ENCODE measurements at places on chromosomes 12 and 14.

- DNase-seq = peak; percentile 50
Observed at GRCh38 chr14:66746316-66747006, 238.5 kb downstream of the GPHN start.

DNA sequence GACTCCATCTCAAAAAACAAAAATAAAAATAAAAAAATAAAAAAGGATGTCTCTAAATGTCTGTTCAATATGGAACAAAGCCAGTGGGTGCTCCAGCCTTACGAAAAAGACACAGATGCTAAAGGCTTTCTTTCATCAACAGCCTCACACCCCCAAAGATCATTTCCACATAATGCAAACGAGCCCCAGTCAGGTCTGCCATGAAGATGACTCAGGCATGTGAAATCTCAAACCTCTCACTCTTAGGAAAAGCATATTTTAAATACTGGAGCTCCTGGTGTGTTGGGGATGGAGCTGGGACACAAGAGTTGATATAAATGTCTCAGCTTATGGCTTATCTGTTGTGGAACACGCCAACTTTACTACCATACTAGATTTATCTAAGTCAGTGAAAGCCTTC lies 49.9 kb upstream of the PLXNC1 start:
- DNase-seq = peak; percentile 89

- no peak for DNase-seq
Observed at GRCh38 chr12:14284184-14284722, 81.2 kb upstream of the ATF7IP start.

DNA sequence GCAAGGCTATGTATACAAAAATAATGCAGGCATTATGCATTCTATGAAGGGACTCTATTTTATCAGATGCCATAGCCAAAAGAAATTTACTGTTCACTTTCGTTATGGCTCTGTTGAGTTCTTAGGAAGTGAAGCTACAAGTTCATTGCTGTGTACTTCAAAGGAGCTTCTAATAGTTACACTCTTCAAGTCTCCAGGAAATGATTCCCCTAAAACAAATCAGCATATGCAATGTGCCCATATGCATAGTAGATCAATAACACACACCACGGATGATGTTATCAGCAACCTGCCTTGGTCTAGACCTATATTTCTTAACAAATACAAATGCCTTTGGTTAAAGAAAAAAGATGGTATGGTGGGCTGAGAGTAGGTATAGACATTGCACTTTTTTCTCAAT lies 83.4 kb downstream of the AKAP6 start:
- DNase-seq = no peak

DNA sequence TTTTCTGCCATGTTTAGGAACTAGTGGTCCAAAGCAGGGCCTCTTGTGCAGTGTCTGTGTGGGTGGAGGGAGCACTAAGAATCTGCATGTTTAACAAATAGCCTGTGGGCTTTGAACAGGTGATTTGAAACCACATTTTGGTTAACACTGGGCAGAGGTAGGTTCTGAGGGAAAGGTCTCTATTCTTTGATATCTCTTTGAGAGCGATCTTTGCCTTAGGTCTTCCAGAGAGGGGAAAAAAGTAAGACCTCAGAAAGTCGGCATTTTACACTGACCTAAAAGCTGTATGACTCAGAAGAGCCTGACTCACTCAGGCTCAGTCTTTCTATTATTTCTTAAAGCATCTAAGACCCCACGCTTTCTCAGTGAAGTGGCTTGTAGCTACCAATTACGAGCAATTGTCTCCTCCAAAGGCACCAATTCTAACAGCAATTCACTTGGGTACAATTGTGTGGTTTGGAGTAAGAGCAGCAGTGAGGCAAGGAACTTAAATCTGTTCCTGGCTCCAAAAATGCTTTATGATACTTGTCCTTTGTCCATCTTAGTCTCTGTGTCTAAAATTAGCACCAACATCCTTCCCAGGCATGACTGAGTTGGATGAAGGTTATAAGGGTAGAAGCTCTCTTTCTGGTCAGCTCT lies 8.8 kb downstream of the EIF2B2 start:
- DNase-seq = peak; percentile 74

DNA sequence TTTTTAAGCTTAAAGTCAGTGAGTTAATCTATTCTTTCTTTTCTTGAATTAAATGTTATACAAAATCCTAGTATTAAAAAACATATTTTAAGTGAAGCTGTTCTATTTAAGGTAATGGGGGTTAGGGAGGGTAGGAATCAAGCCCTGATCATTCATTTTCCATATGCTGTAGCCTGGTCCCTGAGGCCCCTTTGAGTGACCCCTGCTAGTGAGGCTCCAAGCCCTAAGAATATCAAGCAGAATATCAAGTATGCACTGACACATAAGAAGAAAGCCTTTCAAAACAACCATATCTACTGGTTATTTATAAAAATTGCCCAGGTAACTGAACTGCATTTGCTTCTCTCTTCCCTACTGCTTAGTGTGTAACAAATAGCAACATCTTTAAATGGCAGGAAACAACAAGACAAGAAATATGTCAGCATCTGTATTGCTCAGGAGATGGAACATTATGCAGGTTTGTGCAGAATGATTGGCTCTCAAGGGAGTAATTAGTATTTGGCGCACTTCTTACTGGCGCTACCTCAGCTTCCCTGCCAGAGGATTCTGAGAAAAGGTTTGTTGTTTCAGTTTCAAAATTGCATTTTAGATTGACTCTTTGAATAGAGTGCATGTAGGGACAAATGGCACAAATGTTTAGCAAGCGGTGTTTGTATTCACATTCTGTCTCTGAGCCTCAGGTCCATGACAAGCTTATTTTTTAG lies 223.0 kb downstream of the DUSP6 start:
- DNase-seq = no peak

DNA sequence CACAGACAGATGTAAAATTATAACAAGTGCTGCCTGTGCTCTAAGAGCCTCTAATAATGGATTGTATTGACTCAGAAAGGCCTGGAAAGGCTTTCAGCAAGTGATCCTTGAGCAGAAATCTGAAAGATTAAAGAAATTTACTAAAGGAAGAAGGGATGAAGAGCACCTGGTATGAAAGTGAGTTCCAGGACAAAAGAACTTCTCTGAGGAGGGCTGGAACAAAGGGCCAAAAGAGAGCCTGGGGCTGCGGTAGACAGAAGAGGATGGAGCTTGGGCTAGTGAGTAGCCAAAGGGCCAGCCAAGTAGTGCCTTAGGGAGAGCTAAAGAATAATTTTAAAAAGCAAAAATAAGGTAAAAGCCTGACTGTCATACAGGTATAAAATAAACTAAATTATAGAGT lies 44.0 kb downstream of the BCAT1 start:
- no peak for DNase-seq

GRCh38 chr12:15505616-15506015 lies 183.3 kb downstream of the PTPRO start:
- no peak for DNase-seq

DNA sequence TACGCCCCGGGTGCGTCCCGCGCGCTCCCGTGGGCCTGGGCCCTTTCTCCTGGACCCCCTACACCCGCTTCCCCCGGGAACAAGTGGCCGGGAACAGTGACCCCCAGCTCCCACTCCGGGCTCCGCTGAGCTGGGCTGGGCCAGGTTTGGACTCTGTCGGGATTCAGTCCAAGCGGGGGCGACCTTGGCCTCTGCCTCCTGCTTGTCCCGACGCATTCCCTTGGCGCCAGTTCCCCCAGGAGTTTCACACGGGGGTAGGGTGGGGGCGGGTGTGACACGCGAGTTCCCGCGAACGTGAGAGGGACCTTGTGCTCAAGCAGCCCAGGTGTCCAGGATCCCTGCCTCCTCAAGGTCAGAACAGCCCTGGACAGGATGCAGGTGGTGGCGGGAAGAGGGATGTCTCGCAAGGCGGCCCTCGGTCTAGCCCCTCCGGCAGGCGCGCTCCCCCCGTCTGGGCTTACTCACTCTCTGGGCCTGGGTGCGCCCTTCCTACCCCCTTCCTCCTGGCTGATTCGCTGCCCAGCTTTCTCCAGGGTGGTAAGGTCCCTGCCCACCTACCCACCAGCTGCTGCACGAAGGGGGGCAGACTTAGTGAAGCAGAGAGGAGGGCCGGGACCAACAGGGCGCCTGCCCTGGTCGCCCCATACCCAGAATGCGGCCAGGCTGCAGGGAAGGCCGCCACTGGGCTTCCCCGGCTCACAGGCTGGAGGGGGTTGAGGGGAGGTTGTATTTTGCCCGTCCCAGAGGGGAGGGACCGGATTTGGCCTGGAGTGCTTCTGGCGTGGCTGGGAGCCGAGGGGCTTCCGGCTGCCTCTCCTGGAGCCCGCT lies 862 bp downstream of the CRIP2 start:
- no peak for DNase-seq

DNA sequence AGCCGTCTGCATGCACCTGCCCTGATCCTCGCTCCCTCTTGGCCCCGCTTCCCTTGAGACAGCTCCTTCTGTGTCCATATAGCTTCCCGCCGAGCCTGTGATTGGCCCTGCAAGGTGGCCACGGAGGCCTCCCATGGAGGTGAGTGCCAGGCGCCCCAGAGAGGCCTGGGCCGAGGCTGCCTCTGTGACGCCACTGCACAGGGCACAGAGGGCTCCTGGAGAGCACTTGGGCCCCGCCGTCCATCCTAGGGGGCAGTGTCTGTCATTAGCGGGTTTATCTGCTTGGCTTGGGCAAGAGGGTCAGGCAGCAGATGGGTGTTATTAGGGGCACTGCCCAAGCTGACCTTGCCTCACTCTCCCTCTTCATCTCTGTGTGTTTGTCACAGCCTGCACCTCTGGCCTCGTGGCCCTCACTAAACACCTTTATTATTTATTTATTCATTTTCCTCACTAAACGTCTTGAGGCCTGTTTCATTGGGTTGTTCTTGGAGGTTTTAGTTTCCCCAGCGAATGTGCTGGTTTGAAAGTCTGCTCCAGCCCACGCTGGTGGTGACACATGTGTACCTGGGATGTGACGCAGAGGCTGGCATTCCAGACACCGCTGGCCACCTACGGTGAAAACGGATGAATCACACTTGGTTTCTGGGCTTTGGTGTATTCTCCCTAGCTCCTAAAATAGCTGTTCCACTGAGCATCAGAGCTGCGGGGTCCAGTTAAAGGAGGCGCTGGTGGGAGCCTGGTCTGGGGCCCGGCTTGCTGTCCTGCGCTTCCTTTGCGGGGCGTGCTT lies 5.9 kb downstream of the ZFYVE21 start:
- DNase-seq = no peak

DNA sequence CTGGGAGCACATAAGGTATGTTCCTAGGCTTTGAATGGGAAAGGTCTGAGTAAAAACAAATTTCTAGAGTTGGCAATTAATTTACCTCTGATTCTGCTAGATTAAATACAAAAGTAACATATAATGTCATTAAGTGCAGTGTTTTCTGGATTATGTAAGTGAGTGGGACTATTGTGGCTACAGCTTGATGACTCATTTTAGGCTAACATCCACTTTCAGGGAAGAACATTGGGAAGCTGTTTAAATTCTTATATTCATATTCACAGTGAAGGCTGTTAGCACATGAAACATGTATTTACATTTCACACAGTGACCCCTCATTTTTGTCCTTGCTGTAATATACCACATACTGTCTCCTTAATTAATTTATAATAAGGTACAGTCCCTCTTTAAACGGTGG lies 13.2 kb upstream of the BMAL2 start:
- peak; percentile 64 for DNase-seq

- DNase-seq = no peak
Observed at GRCh38 chr12:102417055-102417454, 63.3 kb downstream of the IGF1 start.
